Glutamatergic neuron (in vitro differentiated cells): ENCODE measurements at places on chromosomes 11 and 22.

GRCh38 chr11:108854346-108854745 is 189.5 kb downstream of the DDX10 start:
- H3K27ac ChIP-seq = no peak overlapping the region
- DNase-seq = no peak
- no peaks in the 10 kb centered on the region for H3K4me1 ChIP-seq
- H3K27me3 ChIP-seq = no peaks in the 10 kb centered on the region
- no peaks in the 10 kb centered on the region for H3K36me3 ChIP-seq
- H3K4me3 ChIP-seq = no peak overlapping the region

DNA sequence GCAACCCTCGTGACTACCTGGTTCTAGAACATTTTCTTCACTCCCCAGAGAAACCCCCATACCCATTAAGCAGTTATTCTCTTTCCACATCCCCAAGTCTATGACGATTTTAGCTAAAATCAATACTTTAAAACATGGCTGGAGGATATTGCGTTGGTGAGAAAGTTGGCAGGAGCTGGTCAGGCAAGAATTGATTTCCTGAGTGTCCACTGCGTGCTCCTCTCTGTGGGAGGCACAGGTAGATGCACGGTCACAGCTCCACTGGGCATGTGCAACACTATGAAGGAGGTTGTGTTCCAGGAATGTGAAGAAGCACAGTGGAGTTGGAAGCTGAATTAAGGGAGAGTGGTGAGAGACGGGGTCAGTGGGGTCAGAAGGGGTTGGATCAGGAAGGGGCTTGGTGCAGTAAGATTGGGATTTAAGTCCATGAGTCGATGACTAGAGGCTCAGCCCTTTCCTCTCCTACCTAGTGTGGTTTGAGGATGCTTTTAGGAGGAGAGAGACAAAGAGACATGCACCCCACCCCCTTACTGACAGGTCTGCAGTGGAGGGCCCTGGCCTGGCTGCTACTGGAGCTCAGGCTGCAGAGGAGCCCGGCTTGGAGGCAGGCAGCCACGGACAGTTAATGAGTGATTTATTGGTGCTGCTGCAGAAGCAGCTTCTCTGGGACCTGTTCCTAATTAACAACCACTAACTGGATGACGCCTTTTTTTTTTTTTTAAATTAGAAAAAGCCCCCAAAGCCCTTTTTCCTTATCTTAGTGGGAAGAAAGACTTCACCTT is 395.6 kb downstream of the TENM4 start:
- H3K4me3 ChIP-seq = peak overlapping the region; percentile 30
- H3K27ac ChIP-seq = peak overlapping the region; percentile 14
- DNase-seq = no peak
- H3K27me3 ChIP-seq = peaks cover 9% of the 10 kb centered on the region
- H3K4me1 ChIP-seq = peaks cover 32% of the 10 kb centered on the region

- H3K4me3 ChIP-seq = no peak overlapping the region
- H3K27ac ChIP-seq = no peak overlapping the region
- no peaks in the 10 kb centered on the region for H3K36me3 ChIP-seq
These were observed 67.2 kb upstream of the BMAL1 start for GRCh38 chr11:13210424-13210823.

GRCh38 chr11:68469642-68470041 is 9.1 kb downstream of the PPP6R3 start:
- H3K36me3 ChIP-seq = peaks cover 15% of the 10 kb centered on the region
- peak overlapping the region; percentile 81 for H3K27ac ChIP-seq
- peaks cover 2% of the 10 kb centered on the region for H3K27me3 ChIP-seq
- H3K4me3 ChIP-seq = peak overlapping the region; percentile 51

- peaks cover 5% of the 10 kb centered on the region for H3K27me3 ChIP-seq
- no peak overlapping the region for H3K27ac ChIP-seq
- H3K4me1 ChIP-seq = peaks cover 38% of the 10 kb centered on the region
- H3K4me3 ChIP-seq = no peak overlapping the region
- H3K36me3 ChIP-seq = peaks cover 4% of the 10 kb centered on the region
These were observed 13.4 kb downstream of the MICAL2 start for GRCh38 chr11:12123799-12124198.

DNA sequence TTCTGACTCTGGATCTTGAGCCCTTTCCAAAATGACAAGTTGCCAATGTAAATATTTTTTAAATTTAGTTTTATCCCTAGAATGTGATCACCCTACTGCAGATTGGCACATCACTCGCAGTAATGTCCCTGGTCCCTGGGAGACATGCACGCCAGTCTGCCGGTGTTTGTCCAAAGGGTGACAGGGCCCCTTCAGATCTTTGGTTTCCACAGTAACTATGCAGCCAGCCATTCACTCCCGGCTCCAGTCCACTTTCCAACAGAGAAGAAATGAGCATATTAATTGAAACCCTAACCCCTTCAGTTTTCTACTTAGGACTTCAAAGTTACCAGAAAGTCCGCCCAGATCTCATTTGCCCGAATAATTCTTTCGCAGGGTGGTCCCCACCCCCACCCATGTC is 25.8 kb upstream of the RASSF10 start:
- no peaks in the 10 kb centered on the region for H3K4me1 ChIP-seq
- DNase-seq = no peak
- H3K27me3 ChIP-seq = peaks cover 2% of the 10 kb centered on the region
- H3K4me3 ChIP-seq = no peak overlapping the region
- no peak overlapping the region for H3K27ac ChIP-seq

DNA sequence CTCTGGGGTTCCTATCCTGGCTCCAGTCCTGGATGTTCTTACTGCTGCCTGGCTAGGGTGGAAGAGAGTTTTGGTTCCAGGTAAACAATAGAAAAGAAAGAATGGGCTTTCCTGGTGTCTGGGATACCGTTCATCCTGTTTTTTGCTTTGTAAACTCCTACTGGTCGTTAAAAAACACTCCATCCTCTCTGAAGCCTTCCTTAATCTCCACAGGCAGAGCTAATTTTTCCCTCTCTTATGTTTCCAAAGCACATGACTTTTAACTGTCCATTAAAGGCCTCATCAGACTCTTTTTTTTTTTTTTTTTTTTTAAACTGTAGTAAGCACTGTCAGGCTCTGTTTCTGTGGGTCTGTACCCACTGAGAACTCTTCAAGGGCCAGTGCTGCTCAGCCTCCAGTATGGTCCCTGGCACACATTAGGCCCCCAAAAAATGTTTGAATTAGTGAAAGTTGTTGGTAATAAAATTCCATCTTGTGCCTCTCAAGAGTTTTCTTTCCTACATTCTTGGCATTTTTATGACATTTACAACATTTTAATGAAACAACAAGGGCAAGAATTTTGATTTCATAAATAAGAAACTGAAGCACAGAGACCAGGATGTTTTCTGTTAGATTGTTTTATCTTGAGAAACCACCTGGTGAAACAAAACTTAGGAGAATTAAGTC is 104.2 kb downstream of the TEAD1 start:
- H3K27ac ChIP-seq = no peak overlapping the region
- peaks cover 4% of the 10 kb centered on the region for H3K36me3 ChIP-seq
- H3K4me1 ChIP-seq = peaks cover 25% of the 10 kb centered on the region
- H3K27me3 ChIP-seq = no peaks in the 10 kb centered on the region
- no peak for DNase-seq
